ENCODE measurements at places on chromosomes 7 and 10.

GRCh38 chr10:124313374-124313773 is 105.3 kb downstream of the OAT start:
- no peak for DNase-seq

DNA sequence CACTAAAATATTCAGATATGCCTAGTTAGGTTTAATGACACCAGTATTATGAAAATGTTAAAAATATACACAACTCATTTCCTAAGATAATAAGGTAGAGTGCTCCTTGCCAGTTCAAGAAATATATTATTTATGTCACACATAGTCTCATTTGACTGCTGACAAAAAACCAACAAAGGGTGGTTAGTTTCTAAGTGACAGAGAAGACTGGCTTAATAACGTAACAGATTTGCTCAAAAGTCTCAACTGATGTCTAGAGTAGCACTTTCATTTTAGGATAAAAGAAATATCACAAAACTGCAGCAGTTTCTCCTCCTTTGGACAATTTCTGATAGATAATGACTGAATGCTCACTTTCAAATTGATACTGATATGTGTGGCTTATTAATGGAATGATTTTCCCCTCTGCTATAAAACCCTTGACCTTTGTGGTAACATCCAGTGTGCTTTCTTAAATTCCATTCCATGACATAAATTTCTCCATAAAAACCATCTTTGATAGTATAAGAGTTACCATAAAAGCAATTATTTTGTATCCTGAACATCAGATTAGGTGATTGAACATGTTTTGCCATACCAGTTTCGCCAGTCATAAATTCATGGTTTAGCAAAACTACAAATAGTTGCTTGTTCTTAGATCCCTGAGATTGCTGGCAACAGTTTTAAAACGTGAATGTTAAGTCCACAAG is 94.2 kb downstream of the NRBF2 start:
- DNase-seq: no peak

GRCh38 chr10:125606414-125607010 is 76.5 kb downstream of the TEX36 start:
- no peak for DNase-seq

- no peak for DNase-seq
Observed at GRCh38 chr10:846126-846685, 85.3 kb downstream of the LARP4B start.
